Fibroblast of skin of back (primary cell): ENCODE measurements at places on chromosomes 5 and 9.

DNA sequence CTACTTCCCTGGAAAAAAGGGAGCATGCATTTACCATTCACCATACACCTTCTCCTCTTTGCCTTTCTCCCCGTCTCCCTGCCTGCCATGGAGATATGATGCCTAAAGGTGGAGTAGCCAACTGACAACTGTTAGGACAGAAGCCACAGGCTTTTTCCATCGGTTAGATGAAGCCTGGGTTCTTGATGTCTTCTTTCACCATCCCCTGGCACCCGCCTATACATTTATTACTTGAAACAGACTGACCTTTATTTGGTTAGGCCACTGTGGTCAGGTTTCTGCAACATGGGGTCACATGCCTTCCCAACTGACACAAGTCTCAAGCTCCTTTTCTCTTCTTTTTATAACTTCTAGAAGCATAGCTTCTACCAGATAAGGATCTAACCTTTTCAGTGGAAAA, 7.1 kb downstream of the LCP2 start:
- DNase-seq: no peak

DNA sequence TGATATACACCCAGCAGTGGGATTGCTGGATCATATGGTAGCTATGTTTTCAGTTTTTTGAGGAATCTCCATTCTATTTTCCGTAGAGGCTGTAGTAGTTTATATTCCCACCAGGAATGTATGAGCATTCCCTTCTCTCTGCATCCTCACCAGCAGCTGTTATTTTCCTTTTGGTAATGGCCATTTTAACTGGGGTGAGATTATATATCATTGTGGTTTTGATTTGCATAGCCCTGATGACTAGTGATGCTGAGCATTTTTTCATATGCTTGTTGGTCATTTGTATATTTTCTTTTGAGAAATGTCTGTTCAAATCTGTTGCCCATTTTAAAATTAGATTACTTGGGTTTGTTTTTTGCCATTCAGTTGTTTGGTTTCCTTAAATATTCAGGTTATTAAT, 11.2 kb upstream of the PPIC start:
- peak; percentile 45 for DNase-seq

GRCh38 chr9:121944711-121945191, 148.4 kb downstream of the TTLL11 start:
- DNase-seq: peak; percentile 96

GRCh38 chr5:179222246-179223017, 122.8 kb downstream of the ADAMTS2 start:
- no peak for DNase-seq

GRCh38 chr5:83102364-83102980, 25.1 kb downstream of the XRCC4 start:
- no peak for DNase-seq

DNA sequence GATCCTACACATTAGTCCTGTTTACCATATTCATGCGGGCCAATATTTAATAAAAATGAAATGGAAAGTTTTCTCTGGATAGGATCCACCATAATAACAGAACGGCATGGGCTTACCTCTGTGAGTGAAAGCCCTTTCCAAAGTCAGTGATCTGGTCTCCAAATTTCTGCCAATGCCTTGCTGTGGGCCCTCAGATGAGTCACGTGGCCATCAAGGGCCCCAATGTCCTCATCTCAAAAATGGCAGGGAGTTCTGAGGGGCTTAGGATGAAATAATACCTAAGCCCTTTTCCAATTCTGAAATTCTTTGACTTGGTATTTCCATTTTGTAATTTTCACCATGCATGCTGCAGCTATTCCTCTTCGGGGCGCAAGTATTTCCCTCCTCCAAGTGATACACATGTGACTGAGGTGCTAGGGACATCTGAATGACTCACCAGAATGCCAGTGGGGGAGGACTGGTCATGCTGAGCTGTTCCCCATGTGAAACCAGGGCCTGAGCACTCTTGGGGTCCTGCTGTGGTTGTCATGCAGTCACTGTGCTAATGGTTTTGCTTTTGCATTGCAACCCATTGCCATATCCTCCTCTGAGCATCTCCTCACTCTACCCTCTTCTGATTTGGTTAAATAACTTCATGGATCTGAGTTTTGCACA, 35.0 kb downstream of the ITK start:
- DNase-seq: peak; percentile 50

DNA sequence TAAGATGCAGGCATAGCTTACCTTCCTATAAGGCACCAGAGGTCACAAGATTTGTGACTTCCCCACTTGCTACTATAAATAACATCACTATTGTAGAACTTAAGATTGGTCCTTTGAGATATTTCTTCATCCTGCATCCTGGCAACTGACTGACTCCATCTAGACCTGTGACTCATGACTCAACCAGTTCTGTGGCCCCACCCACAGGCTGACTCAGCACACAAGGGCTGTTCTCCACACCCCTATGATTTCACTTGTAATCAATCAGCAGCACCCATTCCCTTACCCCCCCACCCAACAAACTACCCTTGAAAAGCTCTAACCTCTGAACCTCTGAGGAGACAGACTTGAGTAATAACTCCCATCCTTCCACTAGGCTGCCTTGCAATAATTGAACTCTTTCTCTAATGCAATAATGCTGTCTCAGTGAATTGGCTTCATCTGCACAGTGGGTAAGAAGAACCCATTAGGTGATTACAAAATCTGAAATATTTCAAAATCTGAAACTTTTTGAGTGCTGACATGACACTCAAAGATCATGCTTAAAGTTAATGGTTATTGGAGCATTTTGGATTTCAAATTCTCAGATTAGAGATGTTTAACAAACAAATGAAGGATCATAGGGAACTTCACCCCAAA, 296.7 kb downstream of the ARL15 start:
- DNase-seq: peak; percentile 85

- DNase-seq: no peak
Measured at GRCh38 chr9:90240541-90240940, 402.1 kb downstream of the DIRAS2 start.

DNA sequence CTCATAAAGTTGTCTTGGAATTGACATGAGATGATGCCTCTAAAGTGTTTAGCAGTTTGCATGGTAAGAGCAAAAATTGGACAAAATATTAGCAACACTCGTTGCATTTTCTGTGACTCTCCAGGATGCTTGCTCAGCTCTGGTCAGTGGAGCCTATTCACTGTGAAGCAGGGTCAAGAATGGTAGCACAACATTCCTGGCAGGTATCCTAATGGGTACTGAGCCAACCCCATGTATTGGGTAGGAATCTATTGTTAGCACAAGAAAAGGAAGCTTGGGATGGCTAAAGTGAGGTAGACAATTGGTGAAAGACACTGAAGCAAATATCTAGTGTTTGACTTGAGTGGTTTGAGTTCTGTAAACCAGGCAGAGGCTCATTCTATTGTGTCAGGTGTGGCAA, 10.4 kb upstream of the ACTBL2 start:
- no peak for DNase-seq

DNA sequence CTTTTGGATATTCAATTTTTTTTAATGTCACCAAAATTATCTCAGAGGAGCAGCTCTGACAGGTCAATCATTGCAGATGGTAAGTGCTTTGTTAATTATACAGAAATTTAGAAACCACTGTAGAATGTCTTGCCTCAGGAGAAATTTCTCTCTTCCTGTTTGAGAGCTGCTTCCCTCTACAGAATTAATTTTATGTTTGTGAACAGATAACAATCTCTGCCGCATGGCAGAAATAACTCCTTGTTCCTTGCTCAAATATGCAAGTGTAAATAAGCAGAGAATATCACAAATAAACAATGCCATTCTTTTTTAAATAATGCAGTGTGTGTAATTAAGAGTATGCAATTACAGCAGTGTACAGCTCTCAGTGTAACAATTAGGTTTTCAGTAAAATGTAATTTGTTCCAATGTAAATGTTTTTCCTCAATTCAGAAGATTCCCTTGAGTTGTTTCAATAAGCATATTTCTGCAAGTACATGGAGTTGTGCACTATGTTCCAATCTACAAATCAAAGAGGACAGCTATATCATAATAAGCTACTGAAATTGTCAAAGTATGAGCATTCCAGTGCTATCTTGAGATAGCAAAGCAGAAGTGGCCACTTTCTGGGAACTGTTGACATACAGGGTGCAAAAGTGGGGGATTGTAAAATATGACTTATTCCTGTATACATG, 1012.8 kb downstream of the MAT2B start:
- DNase-seq: no peak

GRCh38 chr9:33818167-33818846, 1.3 kb downstream of the UBE2R2 start:
- no peak for DNase-seq

DNA sequence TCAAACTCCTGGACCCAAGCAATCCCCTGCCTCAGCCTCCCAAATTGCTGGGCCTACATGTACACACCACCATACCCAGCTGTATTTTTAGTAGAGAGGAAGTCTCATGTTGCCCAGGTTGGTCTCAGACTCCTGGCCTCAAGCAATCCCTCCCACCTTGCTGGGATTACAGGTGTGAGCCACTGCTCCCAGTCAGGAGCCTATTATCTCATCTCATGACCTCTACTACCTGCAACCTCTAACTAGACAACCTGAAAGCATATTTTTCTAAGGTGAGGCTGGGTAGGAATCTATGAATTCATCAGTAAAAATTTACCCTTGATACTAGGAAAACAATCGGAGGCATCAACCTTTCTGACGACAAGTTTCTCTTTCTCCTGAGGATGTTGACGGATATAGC, 10.0 kb downstream of the FAM13B start:
- no peak for DNase-seq

DNA sequence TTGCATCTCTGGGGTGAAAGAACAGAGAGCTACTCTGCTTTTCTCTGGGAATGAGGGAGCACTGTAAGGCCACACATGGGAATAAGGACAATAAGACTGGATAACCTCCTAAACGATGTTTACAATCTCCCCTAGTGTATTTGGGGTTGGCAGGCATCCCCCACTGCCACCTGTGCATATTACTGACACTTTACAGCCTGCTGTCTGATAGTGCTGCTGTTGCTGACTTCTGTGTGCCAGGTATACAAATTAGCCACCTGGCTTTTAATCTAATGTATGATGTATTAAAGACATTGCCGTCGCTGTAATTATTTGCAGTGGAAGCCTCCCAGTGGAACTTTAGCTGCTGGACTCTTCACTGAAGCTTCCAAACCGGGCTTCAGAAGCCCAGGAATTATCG, 4.4 kb upstream of the SHISAL2B start:
- no peak for DNase-seq

DNA sequence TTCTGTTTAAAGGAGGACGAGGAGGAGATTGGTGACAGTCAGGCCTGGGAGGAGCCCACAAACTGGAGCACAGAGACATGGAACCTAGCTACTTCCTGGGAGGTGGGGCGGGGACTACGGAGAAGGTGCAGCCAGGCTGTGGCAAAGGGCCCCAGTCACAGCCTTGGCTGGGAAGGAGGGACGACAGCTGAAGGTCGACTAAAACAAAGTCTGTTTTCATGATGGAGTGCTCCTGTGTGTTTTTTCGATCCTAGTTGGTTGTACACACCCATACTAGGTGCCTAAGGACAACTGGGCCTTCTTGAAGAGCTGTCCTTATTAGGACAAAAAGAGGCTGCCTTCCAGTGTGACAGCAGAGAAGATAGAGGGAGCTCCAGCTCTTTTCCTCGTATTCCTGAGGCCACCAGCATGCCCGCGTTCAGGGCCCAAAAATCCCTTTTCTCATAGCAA, 2.9 kb downstream of the CCDC107 start:
- peak; percentile 73 for DNase-seq

DNA sequence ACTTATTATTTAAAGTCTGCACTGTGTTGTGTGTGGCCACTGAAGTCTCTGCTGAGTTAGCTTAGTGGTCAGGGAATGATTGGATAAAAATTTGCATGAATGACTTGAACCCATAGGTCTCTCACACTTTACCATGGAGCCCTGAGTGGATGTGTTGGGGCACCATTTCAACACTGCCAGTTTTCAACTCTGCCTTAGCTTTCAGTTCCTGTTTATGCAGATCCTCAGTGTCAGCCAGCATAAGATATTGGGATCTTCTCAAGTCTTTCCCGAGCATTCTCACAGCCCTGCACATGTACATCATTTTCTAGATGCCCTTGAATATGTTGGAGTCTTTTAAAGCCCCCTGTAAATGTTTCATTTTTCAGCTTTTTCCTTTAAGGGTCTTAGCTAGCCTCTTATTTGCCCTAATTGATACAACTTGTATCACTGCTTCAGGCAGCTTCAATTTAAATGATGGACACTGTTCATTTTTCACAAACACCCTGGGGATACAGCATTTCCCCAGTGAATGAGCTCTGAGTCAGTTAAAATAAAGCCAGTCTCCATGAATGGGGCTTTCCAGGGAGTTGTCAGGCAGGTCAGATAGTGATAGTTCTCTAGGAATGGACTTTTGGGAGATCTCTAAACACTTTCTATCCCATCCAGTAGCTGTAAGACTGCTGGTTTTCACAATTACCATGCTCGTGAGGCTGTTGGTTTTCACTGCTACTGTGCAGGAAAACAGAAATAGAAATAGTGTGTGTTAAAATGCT, 211.9 kb upstream of the PAPPA start:
- DNase-seq: peak; percentile 69

DNA sequence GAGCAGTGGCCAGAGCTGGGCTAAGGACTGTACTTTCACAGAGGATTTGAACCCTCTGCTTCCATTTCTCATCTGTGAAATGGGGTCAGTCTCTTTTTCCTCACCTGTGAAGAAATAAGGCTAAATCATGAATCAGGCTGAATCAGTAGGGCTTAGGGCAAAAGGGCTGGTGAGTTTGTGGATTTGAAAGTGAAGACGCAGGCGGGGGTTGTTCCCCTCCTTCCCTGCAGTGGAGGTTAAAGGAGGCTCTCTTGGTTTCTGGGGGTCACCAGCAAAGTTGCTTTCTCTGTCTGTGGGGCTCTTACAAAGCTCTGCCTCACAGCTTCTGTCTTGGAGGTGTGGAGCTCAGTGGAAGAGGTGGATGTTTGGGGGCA, 17.6 kb upstream of the NDST1 start:
- no peak for DNase-seq

DNA sequence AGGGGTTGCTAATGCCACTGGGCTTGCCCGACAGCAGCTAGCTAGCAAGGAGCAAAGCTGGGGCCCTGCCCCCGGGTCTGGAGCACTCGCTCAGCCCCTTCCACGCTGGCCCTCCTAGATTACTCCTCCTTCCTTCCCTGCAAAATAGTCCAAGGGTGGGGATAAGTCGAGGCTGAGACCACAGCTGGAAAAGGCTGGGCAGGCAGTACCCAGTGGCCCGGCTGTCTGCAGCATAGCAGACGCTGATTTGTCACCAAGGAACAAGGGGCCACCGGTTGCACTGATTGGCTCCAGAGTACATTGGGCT, 73.9 kb downstream of the ADAMTS2 start:
- DNase-seq: no peak

DNA sequence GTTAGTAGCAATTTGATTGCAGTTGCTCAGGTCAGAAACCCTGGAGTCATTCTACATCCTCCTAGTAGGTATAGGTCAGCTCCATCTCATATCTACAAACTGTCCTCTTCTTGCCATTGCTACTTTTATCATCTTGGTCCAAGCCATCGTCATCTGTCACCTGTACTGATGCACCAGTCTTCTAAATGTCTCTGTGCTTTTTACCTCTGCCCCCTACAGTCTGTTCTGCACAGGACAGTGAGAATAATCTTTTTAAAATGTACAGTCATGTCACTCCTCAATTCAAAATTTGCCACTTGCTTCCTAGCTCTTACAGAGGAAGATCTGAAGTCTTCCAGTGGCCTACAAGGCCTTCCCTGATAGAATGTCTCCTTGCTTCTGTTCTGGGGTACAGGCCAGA, 6.8 kb downstream of the NNT start:
- DNase-seq: no peak

GRCh38 chr9:35891646-35892045, 14.4 kb upstream of the HRCT1 start:
- DNase-seq: no peak

- no peak for DNase-seq
Measured at GRCh38 chr9:135533113-135533512, 11.9 kb downstream of the LCN1 start.

GRCh38 chr9:10251490-10251889, 361.3 kb downstream of the PTPRD start:
- peak; percentile 38 for DNase-seq
